MCF 10A (cell line): ENCODE measurements at places on chromosomes 7 and 10. TPM values are rescaled to one million over a fixed set of nuclear protein-coding genes. Genes with fewer than 3 reads are reported as not detected.
A peak's percentile ranks its signal among the peaks of the same experiment; 100 is the strongest.

Gene BEND7
- 12.4 and 17.2 TPM in 2 replicates for total RNA-seq

- DNase-seq = peak; percentile 65
Observed at GRCh38 chr7:45921699-45922519, 837 bp upstream of the IGFBP3 start.

GRCh38 chr7:133691727-133692610, 435.2 kb upstream of the LRGUK start:
- peak; percentile 30 for DNase-seq

GRCh38 chr10:69914398-69915214, 112.9 kb downstream of the COL13A1 start:
- DNase-seq = peak; percentile 66

Gene BAMBI
- 21.2 and 31.6 TPM in 2 replicates for total RNA-seq

Gene CCL24
- total RNA-seq = not detected in 2 replicates

Gene TMEM273
- not detected in 2 replicates for total RNA-seq

DNA sequence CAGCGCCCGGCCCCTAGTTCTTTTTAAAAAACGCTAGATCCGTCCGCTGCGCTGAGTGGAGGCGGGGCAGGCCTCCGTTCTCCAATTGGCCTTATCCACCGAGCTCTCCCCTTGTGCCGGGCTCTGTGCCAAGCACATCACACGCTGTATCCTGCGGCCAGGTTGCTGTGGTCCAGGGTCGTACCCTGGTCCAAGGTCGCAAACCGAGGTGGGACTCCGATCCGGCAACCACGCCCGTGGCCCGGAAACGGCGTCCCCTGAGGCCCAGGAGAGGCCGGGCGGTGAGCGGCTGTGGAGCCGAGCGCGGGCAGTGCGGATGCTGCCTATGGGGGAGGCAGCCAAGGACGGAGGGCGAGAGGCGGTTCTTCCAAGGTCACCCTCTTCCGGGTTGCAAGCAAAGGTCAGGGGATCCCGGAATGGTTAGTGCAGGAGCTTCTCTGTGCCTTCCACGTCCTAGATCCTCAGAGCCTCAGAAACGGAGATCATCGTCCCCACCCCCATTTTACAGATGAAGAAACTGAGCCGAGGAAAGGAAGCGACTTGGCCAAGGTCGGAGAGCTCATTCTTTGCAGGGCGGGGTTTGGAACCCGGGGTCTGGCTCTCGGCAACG, 72.4 kb upstream of the LRRC4 start:
- DNase-seq = no peak

- DNase-seq = no peak
Observed at GRCh38 chr10:24900888-24901685, 51.3 kb downstream of the PRTFDC1 start.

- DNase-seq = no peak
Observed at GRCh38 chr10:34098821-34099567, 716.1 kb downstream of the PARD3 start.

GRCh38 chr7:28361551-28361950, 50.8 kb upstream of the CREB5 start:
- no peak for DNase-seq

DNA sequence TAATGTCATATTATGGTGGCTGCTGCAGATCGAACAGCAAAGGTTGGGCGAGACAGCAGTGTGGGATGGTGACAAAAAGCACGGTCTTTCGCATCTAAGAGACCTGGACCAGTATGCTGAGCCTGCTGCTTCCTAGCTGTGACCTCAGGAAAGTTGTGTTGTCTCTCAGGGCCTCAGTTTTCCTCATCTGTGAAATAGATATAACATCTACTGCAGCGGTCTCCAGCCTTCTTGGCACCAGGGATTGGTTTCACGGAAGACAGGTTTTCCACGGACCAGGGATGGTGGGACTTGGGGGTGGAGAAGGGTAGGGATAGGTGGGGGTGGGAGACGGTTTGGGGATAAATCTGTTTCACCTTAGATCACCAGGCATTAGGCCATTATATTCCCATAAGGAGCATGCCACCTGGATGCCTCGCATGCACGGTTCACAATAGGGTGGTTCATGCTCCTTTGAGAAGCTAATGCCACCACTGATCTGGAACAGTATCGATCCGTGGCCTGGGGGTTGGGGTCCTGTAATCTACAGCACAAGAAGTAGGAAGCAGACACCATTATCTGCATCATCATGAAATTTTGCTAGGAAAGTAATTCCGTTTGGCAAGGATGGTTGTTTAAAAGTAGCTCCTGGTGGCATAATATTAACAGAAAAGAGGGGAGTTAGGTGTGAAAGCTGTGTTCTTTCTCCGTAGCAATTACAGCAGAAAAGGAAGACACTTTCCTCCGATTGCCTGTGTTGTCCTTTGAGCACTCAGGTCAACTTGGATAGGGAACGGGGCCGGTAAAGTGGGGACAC, 10.8 kb downstream of the KLF6 start:
- DNase-seq = peak; percentile 31

DNA sequence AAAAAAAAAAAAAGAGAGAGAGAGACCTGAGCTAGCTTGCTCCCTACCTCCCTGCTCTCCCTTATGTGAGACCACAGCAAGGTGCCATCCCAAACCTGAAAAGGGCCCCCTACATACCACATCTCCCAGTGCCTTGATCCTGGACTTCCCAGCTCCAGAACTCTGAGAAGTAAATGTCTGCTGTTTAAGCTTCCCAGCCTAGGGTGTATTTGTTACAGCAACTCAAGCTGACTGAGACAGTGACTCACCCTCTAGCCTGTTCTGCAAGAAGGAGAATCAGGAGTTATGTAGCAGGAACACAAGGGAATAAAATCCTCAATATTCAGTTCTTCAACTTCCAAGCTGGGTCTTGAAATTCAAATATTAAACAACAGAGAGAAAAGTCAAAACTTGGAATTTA, 52.1 kb upstream of the TMEM72 start:
- no peak for DNase-seq
